ENCODE measurements at places on chromosomes 3 and 15.

GRCh38 chr3:137148406-137148805 lies 190.6 kb downstream of the IL20RB start:
- no peak for DNase-seq

GRCh38 chr3:36741285-36741684 lies 23.1 kb downstream of the DCLK3 start:
- DNase-seq, result no peak

GRCh38 chr15:29126821-29127461 lies 142.7 kb downstream of the NSMCE3 start:
- DNase-seq, result no peak

DNA sequence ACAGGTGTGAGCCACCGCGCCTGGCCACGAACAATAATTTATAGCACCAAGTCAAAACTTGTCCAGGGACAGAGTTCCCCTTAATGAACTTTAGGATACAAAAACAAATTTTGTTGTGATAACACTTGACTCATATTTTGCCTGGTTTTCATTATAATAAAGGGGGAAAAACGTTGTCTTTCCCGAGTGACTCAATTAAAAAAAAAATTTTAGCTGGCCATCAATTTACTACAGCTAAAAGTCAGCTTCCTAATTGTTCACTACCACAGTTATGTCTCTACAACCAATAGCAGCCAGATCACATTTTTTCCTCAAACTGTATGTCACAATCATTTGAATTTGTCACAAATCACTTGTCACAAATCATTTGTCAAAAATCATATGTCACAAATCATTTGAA lies 116.0 kb downstream of the P3H2 start:
- DNase-seq, result no peak

DNA sequence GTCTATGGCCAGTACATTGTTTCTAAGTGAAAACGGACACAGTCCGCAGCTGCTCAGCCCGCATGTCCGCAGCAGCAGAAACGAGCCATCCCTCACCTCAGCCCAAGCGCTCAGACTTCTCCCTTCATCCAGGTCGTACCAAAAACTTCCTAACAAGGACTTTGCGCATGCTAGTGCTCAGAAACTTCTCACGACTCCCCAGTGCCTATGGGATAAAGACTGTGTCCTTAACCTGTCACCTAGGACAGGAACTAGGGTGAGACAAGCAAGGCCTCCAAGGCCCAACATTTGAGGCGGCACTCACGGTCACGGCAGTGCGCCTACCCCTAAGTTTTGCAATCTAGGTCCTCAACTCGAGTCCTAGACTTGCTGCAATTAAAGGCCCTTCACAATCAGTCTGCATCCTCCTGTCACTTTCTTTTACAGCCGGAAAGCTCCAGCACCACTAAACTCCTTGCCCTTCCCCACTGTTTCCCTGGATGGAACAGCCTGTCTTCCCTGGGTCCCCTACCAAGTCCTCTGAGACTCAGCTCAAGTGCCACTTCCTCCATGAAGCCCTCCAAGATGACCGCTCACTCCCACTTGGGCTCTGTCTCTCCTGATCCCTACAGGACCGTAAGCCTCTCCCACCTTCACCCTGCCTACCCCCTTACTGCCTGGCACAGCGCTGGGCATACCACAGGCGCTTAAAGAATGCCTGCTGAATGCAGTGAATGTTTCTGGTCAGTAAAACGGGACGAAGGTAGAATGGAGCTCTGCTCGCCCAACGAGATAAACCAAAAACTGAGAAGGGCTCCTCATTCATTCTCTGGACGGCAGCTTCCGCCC lies 1.2 kb downstream of the CLN6 start:
- no peak for DNase-seq

- no peak for DNase-seq
Measured at GRCh38 chr3:41464401-41464800, 265.1 kb downstream of the CTNNB1 start.

GRCh38 chr3:20589275-20589674 lies 403.3 kb upstream of the SGO1 start:
- no peak for DNase-seq

GRCh38 chr3:130607553-130608154 lies 90.7 kb downstream of the COL6A6 start:
- no peak for DNase-seq

DNA sequence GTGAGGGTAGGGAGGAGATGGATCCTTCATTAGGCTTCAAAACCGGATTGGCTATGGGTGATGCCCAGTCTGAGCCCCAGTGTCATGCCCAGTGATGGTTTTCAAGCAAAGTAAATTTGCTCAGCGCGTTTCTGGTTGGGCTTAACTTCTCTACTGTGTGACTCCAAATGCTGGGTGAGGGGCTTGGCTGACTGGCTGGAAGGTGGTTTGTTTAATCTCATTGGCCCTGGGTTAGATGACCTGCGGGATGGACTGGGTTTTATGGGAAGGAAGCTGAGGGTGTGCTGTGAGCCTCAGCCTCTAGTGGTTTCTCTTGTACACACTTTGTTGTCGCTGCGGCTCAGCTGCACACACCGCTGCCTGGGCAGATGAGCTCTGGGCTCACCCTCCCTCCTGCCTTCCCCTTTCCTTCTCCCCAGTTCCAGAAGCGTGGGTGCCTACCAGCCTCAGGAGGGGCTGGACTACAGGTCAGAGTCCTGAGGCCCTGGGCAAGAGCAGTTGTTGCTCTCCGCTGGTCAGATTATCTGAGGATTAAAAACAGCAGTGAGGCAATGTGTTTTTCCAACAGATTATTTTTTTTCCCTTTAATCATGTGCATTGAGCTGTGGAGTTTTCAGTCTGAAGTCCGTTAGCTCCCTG lies 18.6 kb downstream of the PDIA5 start:
- DNase-seq, result no peak

GRCh38 chr3:9508781-9509180 lies 44.8 kb downstream of the LHFPL4 start:
- DNase-seq, result no peak

DNA sequence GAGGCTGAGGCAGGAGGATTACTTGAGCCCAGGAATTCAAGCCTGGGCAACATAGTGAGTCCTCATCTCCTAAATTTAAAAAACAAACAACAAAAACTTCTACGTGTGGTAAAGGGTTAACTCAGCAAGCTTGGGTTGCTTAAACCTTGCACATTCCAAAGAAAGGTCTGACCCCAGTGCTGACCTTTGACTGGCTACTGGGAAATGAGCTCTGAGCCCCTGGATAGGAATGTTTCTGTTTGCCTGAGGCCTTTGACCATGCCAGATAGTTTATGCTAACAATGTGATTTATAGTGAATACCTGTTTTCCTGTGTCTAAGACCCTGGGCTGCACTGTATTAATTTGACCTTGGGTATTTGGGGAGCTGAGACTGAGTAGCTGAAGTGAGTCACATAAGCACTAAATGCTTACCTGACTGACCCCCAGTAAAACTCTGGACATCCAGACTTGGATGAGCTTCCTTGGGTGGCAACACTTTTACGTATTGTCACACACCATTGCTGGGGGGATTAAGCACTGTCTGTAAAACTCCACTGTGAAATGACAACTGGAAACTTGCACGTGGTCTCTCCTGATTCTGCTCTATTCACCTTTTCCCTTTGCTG lies 20.7 kb downstream of the TCAIM start:
- DNase-seq, result no peak

GRCh38 chr3:43021186-43021585 lies 42.1 kb downstream of the GASK1A start:
- DNase-seq, result no peak

DNA sequence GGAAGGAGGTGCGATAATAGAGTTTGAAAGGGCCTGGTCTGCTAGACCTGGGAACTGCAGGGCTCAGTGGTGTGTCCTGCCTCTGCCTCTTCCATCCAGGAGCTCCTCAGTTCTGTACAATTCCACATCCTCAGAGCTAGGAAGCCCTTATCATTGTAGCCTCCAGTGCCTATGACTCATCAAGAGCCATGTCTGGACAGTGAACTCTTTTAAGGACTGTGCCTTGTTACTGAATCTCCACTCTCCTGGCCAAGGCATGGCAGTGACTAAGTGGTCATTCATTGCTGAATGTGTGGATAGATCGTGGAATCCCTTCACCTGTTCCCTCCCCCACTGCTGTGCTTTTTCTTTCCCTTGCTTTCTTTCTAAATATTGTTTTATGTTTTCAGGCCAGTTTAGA lies 2.9 kb downstream of the TIMP4 start:
- no peak for DNase-seq

- DNase-seq, result no peak
Measured at GRCh38 chr3:184423561-184423960, 43.7 kb downstream of the CHRD start.

GRCh38 chr15:41285285-41285684 lies 47.1 kb downstream of the OIP5 start:
- no peak for DNase-seq

DNA sequence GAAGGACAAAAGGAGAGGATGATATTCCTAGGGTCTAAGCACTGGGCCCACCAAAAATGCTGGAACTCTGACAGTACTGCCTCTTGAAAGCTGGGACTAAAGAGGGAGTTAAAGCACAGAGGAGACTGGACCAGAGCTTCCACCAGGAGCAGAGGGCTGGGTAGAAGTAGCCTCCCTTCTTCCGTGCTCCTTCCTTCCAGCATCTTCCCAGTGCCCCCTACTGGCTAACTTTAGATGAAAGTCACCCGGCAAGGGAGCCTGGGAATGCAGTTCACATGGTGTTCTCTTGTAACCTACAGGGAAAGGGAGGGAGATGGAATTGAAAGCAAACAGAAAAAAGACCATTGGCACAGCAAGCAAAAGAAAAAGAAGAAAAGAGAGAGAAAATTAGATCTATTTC lies 106.1 kb upstream of the COL8A1 start:
- no peak for DNase-seq

- DNase-seq, result no peak
Measured at GRCh38 chr3:127668906-127669305, 3.8 kb upstream of the ABTB1 start.

GRCh38 chr3:17626395-17626794 lies 116.0 kb downstream of the TBC1D5 start:
- DNase-seq, result no peak

DNA sequence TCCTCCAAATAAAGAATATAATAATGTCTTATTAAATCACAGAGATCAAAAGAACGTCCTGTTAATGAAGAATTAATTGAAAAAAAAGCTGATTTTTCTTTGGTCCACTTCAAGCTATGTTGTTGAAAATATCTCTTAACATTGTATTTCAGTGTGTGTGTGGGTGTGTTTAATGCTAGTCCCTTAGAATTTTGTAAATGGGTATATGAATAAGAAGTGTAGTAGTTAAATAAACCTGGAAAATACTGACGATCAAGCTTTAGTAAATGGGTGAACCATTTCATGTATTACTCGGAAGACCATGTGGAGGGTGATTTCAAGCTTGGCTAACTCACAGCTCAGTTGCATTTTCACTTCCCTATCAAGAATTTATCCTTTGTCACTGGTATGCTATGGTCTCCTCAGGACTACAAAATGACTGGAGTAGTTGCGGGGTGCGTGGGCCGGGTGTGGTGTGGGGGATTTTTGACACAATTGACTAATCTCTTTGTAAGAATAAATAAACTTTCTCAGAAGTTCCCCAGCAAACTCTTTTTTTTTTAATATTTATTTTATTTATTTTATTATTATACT lies 586.4 kb downstream of the GRM7 start:
- DNase-seq, result no peak

- no peak for DNase-seq
Measured at GRCh38 chr3:172359231-172359630, 89.0 kb downstream of the GHSR start.

DNA sequence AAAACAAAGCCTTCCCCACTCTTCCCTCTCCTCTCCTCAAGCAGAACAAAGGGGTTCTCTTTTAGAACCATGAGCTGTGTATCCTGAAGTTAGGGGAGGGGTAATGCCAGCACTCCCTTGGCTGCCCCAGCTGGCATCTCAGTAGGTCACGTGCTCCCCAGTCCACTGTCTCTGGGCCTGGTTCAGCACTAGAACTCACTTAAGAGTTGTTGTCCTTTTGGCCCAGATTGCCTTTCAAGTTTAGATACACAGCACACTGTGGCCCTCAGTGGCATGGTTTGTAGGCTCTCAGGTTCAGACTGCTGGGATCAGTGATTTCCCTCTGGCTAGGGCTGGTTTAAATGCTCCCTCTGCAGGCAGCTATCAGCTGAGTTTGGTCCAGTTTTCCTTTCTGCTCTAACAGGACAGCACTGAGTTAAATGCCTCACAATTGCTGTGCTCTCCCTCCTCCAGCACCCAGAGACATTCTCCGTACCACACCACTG lies 188.4 kb upstream of the ST8SIA2 start:
- no peak for DNase-seq

DNA sequence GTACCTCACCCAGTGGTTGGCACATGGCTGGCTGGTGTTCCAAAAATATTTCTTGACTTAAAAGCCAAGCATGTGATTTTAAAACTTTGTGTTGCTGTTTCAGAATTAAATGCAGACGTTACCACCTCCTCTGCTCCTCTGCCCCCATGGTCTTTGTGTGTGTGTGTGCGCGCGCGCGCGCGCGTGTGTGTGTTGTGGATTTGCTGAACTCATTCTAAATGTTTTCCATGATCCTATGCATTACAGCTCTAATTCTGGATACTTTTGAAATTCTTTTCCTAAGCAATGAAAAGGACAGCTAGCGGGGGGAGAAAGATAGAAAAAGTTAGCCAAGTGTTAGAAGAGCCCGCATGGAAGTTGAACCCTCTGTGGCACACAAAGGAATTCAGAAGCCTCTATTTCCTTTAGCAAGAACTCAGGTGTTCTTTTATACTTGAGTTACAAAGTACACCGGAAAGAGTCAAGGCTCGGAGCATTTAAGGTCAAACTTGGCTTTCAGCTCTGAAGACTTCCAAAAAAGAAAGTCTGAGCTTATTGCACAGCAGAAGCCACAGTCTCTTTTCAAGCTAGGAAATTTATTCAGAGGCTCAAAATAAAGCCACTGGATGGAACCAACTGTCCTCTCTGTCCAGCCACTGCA lies 350.5 kb upstream of the TBL1XR1 start:
- no peak for DNase-seq

DNA sequence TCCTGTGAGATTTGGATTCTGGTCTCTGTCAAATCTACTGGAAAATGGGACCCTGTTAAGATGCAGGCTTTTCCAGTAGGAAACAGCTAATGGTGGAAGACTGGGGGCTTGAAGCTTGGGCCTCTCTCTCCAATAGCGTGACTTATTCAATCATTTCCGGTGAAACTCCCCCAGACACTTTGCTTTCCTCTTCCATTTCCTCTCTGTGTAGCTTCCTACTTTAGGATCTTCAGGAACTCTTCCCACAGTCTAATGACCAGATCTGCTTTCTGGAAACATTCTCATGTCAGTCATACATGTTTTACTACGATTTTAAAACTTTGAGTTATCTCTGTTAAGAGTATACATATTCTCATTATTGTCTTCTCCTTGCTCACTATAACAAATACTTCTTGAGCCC lies 28.0 kb upstream of the TPRG1 start:
- DNase-seq, result no peak

- no peak for DNase-seq
Measured at GRCh38 chr3:137041686-137042085, 83.9 kb downstream of the IL20RB start.

- DNase-seq, result no peak
Measured at GRCh38 chr15:91889111-91889815, 35.8 kb downstream of the SLCO3A1 start.

Measured in activated T-cell treated with anti-CD3 and anti-CD28 coated beads for 48 hours (primary cell).